ENCODE measurements at places on chromosomes 11 and 22.
A peak's percentile ranks its signal among the peaks of the same experiment; 100 is the strongest.

DNA sequence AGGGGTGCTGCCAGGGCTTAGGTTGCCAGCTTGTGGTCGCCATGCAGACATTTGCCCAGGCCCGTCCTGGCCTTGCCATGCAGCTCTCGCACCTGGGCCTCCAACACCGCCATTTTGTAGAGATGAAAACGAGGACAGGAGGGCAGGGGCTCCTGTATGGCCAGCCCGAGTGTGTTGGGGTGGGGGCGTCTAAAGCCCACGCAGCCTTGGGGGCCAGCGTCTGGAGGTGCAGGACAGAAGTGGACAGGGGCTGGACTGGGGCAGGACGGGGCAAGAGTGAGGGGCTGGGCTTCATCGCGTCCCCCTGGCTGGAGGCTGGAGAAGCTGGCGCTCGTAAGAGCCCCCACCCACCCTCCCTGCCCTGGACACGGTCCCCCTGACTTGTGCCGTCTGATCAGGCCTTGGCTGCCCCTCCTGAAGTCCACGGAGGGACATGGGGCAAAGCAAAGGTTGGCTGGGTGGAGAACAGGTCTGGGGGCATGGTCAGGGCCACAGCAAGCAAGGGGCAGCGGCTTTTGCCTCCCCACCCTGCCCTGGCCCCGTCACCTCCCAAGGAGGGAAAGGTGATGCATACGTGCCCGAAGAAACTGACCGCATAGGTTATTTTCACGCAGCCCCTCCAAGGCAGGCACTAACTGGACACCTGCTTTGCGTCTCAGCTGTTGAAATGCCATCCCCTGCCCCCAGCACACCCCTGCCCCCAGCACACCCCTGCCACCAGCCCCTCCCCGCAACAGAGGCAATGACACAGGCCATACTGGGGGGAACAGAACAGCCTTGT, 815 bp downstream of the TNNT3 start:
- peak; percentile 7 for DNase-seq

DNA sequence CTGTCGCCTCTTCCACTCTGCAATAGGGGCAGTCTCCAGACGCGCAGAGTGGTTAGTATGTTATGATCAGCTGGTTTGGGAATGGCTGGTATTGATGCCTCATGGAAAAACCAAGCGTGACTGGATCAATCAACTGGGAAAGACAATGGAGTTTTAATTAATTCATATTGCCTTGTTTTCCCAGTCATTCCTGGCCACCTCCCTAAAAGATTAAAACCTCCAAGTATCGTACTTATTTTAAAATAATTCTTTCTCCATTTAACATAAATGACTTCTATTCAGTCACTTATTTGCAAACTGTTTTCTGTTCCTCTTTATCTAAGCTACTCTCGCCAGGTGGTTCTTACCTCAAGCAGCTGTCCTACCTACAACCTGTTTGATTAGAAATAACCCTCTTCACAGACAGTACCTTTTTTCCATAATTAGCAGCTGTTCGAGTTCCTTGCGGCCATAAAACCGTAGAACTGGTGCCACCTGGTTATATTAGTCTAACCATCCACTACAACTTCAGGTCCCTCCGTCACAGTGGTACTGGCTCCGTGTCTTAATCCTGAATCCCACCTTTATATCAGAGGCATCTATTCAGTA, 898 bp downstream of the ZNF215 start:
- no peak for DNase-seq

GRCh38 chr11:119509969-119510401, 87.0 kb upstream of the THY1 start:
- peak; percentile 90 for DNase-seq

DNA sequence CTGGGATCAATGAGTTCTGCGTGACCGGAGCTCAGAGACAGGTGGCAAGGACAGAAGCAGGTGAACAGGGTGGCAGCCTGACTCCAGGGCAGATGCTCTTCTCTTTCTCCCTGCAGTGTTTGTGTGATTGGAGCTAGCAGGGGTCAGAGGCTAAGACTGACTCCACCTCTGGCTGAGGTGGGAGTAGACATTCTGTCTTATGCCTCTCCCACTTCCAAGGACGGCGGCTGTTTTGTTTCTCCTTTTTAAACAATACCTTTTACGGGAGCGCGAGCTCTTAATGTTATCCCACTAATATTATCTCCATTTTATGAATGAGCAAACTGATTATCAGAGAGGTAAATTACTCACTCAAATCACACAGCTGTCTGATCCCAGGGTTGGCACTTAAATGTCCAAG, 323.7 kb downstream of the MIAT start:
- no peak for DNase-seq

All from GM03348 (cell line).